T-cell (primary cell): ENCODE measurements at places on chromosomes 7 and 10. TPM values are rescaled to one million over a fixed set of nuclear protein-coding genes. Genes with fewer than 3 reads are reported as not detected.

SPDYE2B gene
- not detected for total RNA-seq

RHBDD2 gene
- total RNA-seq, result 110 TPM

SYT15B gene
- not detected for total RNA-seq

FFAR4 gene
- not detected for total RNA-seq

OR2A42 gene
- total RNA-seq, result 0.09 TPM

FAM13C gene
- total RNA-seq, result not detected

HOXA11 gene
- total RNA-seq, result not detected

SPAG6 gene
- total RNA-seq, result not detected

TMEM270 gene
- total RNA-seq, result not detected

ARMH3 gene
- total RNA-seq, result 27.2 TPM

ARHGEF5 gene
- total RNA-seq, result 4.9 TPM

C10orf62 gene
- total RNA-seq, result not detected

C10orf143 gene
- 14.6 TPM for total RNA-seq

LRRTM3 gene
- not detected for total RNA-seq

MET gene
- total RNA-seq, result not detected
